ENCODE measurements at places on chromosomes 7 and 10.

GRCh38 chr7:50185208-50185607, 92.2 kb upstream of the ZPBP start:
- no peaks in the 10 kb centered on the region for H3K27me3 ChIP-seq
- H3K4me3 ChIP-seq: no peak overlapping the region
- no peaks in the 10 kb centered on the region for H3K36me3 ChIP-seq
- no peak for DNase-seq

DNA sequence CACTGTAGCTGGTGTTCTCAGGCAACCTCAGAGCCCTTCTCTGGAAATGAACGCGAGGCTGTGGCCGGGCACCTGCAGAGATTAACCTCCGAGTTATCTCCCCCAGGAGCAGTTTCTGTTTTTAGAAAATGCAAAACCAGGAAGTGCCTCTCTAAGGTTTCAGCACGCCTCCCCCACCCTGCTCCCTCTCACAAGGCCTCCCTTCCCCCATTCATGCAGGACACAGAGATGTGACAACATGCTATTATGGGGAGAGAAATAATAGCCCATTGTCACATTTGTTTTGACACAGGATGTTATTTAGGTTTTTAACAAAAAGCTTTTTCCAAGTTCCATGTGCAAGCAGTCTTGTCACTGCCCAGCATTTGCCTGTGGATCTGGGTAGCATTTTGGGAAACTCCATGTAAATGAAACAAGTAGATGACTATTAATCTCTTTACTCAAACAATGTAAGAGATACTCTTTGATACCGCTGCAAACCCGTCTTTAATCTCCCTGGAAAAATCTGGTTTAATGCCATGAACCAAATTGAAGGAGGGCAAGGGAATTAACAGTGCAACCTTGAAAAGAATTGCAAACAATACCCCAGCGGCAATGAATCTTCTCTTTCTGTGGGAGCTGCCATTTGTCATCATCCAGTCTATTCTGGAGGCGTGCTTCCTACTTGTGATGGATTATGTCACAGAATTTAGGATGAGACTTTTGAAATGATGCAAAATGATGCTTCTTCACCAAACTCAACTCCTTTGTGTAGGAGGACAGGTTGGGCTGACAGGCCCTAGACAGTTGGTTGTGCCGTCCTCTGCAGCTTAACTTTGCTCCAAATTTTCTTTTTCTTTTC, 86.5 kb upstream of the NMT2 start:
- no peak for DNase-seq
- no peaks in the 10 kb centered on the region for H3K36me3 ChIP-seq
- H3K4me3 ChIP-seq: peak overlapping the region; percentile 36
- H3K4me1 ChIP-seq: no peaks in the 10 kb centered on the region
- H3K27me3 ChIP-seq: no peaks in the 10 kb centered on the region

DNA sequence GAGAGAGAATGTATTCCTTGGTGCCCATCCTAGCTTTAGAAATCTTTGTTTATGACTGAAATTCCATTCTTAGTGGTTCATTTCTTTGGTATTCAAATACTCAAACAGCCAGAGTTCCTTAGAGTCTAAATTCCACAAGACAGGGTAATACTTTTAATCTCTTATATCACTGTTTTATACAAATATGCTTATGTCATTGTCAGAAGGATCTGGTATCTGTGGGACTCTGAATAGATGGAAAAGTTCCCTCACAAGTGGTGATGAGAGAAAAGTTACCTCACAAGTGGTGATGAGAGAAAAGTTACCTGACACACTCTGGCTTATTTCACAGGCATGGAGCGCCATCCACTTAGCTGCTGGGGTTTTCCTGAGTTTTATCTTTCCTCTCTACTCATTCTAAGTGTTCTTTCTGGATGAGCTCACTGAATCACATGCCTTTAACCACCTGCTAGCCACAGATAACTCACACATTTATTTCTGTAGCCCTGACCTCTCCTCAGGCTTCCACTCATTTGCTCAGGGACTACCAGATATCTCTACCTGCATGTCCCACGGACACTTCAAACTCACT, 784.0 kb downstream of the SUGCT start:
- no peaks in the 10 kb centered on the region for H3K36me3 ChIP-seq
- no peak overlapping the region for H3K4me3 ChIP-seq
- no peak overlapping the region for H3K27ac ChIP-seq
- H3K27me3 ChIP-seq: no peaks in the 10 kb centered on the region

DNA sequence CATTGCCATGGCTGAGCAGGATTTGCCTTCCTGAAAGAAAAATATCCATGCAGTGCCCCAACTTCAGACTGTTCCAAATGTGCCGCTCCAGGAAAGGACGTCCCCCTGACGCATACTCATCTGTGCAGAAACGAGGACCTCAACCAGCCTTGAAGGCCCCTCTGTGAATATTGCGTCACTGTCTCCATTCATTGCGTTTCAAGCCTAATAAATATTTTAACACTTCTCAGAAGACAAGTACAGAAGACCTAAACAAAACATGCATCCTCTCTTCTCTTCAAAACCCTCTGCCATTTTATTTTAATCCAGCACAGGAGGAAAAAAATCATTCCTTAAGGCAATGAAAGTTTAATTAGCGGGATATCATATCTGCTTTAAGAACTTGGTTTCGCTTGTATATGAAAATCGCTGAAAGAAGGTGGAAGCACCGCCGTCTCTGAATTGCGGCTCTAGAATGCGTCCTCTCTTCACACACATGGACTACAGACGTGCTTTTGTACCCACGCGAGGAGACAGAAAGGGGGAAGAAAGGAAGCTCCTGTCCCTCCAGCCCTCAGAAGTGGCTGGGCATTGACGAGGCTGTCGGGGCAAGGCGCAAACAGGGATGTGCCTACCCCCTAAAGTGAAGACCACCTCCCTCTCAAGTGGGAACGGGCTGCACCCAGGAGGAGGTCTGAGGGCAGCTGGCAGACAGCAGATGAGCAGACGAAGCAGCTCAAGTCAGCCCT, 36.8 kb downstream of the RGS10 start:
- H3K36me3 ChIP-seq: no peaks in the 10 kb centered on the region
- no peak overlapping the region for H3K27ac ChIP-seq
- H3K27me3 ChIP-seq: no peaks in the 10 kb centered on the region

DNA sequence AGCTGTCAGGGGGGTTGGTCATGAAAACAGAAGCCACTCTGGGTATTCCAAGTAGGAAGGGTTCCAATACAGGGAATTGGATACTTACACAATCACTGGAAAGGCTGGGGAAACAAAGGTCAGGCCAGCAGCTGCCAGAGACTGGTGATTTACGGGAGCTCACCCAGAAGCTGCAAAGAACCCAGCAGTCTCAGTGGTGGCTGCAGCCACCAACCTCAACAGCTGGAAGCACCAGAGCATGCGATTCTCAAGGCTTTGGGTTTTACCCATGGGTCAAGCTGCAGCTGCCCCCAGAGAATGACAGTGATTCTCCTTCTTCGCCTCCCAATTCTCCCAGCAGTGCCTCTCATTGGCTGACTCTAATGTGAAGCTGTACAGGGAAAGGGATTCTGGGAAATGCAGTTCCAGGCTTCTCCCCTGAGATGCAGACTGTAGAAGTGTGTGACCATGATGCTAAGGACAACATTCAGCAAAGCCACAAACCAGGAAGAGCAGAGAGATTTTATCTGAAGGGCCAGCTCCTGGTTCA, 107.2 kb upstream of the TCF7L2 start:
- no peak overlapping the region for H3K4me3 ChIP-seq
- H3K4me1 ChIP-seq: peaks cover 9% of the 10 kb centered on the region
- H3K27ac ChIP-seq: no peak overlapping the region

GRCh38 chr10:29254123-29255046, 34.5 kb upstream of the LYZL1 start:
- H3K4me1 ChIP-seq: peaks cover 16% of the 10 kb centered on the region
- H3K27me3 ChIP-seq: no peaks in the 10 kb centered on the region
- H3K4me3 ChIP-seq: no peak overlapping the region
- no peak overlapping the region for H3K27ac ChIP-seq

- DNase-seq: peak; percentile 97
- peak within 1 kb of the TSS; percentile 82 for H3K27ac ChIP-seq
- H3K27me3 ChIP-seq: no peaks in the 10 kb centered on the region
- H3K4me1 ChIP-seq: peaks cover 9% of the 10 kb centered on the region
- peak within 1 kb of the TSS; percentile 99 for H3K4me3 ChIP-seq
These were observed at the start of gene LIPA for GRCh38 chr10:89251409-89252224. Gene LIPA (minus strand): TSS chr10:89251775. CDS start chr10:89247648, 4,127 bp downstream.

- H3K4me3 ChIP-seq: no peak overlapping the region
- DNase-seq: no peak
- H3K27ac ChIP-seq: no peak overlapping the region
- no peaks in the 10 kb centered on the region for H3K4me1 ChIP-seq
- peaks cover 1% of the 10 kb centered on the region for H3K27me3 ChIP-seq
These were observed 106.7 kb downstream of the LRMDA start for GRCh38 chr10:75538144-75538543.

DNA sequence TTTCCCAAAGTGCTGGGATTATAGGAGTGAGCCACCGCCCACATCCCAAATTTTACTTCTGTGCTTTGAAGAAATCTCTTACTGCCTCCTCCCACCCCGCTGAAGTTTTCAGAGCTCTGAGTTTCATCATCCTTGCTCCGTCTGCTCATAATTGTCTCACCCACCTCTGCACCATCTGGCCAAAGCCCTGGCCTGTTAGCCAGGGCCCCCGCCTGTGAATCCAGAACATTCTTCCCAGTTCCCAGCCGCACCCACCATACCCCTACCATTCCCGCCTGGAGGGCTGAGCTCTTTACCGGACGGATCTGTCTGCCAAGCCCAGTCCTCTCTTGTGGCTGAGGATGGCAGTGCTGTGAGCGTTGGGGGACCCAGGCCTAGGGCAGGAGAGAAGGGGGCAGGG, 14.5 kb downstream of the SSC4D start:
- H3K27ac ChIP-seq: no peak overlapping the region
- no peaks in the 10 kb centered on the region for H3K36me3 ChIP-seq
- peaks cover 5% of the 10 kb centered on the region for H3K4me1 ChIP-seq
- no peak for DNase-seq

DNA sequence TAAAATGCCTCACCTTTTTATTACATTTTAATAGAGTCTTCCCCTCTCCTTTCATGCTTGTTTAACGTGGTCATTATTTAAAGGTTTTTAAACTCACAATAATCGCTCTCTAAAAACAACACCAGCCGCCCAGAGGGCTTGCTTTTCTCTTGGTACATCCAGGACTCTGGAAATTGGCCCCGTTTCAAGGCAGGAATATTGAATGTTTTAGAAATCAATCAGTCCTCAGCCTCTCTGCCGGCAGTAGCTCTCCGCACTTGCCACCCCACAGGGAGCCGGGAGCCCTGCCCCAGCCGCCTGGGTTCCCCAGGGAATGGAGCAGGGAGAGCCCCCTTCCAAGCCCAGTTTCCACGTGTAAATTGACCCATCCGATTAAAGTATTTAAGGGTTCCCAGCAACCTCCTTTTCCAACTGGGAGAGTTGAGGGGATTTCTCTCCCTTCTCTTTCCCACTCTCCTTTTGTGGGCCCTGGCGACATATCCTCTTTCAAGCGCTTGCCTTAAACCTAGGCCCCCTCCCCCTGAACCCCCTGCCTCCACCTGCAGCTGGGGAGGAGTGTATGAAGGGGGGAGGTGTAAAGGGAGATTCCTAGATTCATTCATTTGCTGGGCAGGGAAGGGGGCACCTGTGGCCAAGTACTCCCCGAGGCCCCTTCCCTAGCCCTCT, 1.9 kb downstream of the FGF8 start:
- H3K27me3 ChIP-seq: no peaks in the 10 kb centered on the region
- DNase-seq: no peak
- no peak overlapping the region for H3K27ac ChIP-seq
- H3K36me3 ChIP-seq: no peaks in the 10 kb centered on the region
- H3K4me1 ChIP-seq: peaks cover under 1% of the 10 kb centered on the region

- no peak for DNase-seq
- no peak overlapping the region for H3K27ac ChIP-seq
- no peak overlapping the region for H3K4me3 ChIP-seq
- no peaks in the 10 kb centered on the region for H3K36me3 ChIP-seq
These were observed 580.9 kb downstream of the GLRX3 start for GRCh38 chr10:130717083-130717482.

DNA sequence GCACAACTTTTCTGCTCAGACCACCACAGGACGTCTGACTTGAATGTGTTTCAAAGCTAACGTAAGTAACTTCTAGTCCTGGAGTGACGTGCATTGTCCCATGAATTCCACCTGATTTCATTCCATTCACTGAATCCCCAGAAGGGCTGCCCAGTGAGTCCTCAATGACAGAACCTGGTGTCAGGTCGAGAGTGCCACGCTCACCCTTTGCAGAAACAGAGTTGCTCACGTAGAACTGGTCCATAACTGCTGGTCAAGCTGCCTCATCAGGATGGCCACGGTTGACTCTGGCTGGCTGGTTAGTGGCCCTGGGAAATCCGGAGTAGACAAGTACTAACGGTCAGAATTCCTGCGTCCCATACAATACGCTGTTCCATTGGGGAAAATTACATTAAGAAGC, 50.6 kb upstream of the UBE3C start:
- no peak for DNase-seq
- H3K4me1 ChIP-seq: no peaks in the 10 kb centered on the region
- H3K27ac ChIP-seq: no peak overlapping the region
- no peak overlapping the region for H3K4me3 ChIP-seq
- peaks cover 4% of the 10 kb centered on the region for H3K27me3 ChIP-seq

- H3K27ac ChIP-seq: no peak overlapping the region
- no peaks in the 10 kb centered on the region for H3K27me3 ChIP-seq
- peaks cover 18% of the 10 kb centered on the region for H3K36me3 ChIP-seq
These were observed 8.8 kb downstream of the BLVRA start for GRCh38 chr7:43767311-43767710.

DNA sequence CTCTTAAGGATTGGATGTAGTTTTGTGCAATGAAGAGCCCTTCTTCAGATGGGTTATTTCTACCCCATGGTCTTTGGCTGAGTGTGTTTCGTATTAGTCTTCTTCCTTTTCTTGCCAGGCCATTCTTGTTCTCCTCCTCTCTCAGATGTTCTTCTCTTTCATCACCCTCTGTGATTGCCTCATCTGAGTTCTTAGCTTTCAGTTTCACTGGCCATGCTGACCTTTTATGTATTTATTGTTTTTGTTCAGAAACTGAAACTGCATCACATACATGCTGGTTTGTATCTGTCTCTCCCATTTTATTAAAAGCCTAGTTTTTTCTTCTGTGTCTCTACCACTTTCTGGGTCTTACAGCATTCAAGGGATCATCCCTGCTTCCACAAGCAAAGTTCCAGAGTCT, 21.7 kb upstream of the PCGF5 start:
- H3K27me3 ChIP-seq: no peaks in the 10 kb centered on the region
- DNase-seq: no peak
- H3K36me3 ChIP-seq: no peaks in the 10 kb centered on the region
- peak overlapping the region; percentile 74 for H3K27ac ChIP-seq
- peaks cover 66% of the 10 kb centered on the region for H3K4me1 ChIP-seq
- H3K4me3 ChIP-seq: peak overlapping the region; percentile 37

GRCh38 chr7:112132051-112132694, 74.0 kb downstream of the DOCK4 start:
- no peaks in the 10 kb centered on the region for H3K27me3 ChIP-seq
- no peaks in the 10 kb centered on the region for H3K36me3 ChIP-seq
- H3K4me1 ChIP-seq: peaks cover 50% of the 10 kb centered on the region
- peak overlapping the region; percentile 59 for H3K27ac ChIP-seq
